Mammary epithelial cell (primary cell): ENCODE measurements at places on chromosomes 12 and 14.

DNA sequence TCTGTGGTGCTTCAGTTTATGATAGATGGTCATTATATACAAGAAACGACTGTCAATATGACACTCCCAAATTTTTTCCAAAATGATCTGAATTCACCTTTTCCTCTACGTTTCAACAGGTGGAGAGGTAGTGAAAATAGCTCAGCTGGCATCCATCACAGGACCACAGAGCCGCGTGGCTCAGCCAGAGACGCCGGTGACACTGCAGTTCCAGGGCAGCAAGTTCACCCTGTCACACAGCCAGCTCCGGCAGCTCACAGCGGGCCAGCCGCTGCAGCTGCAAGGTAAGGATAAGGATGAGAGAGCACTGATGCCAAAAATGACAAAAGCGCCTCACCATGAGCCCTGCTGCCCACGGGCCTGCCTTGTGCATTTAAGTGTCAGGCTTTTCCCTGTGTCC, 73.9 kb downstream of the EP400 start:
- DNase-seq = no peak

- no peak for DNase-seq
These were observed 23.6 kb upstream of the TCL1B start for GRCh38 chr14:95662376-95663186.

DNA sequence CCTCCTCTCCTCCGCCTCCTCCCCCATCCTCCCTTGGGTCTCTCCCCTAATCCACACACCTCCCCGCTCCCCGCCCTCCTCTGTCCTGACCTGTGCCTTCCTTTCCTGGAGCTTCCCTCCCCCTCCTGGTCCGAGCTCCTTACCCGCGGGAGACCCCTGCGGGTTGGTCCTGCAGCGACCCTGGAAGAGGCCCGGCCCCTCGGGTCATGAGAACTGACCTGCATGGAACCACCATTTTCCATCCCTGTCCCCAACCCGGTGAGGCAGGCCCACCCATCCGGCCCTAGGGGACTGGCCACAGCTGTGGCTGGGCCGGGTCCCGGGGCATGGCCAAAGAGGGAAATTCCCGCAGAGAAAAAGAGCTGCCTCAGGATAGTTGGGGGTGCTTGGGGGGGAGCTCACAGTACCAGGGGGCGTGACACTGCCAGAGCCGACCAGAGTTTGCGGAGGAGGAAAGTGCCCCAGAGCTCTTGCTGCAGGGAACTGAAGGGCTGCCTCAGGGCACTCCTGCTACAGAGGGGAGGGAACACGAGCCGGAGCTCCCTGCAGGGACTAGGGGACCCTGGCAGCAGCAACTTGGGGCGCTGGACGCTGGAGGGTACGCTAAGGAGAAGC, 613 bp downstream of the ARHGEF40 start:
- DNase-seq = no peak

- peak; percentile 12 for DNase-seq
These were observed 241.0 kb upstream of the NPAS3 start for GRCh38 chr14:32697704-32698103.

- DNase-seq = peak; percentile 97
These were observed 2.3 kb downstream of the DGKA start for GRCh38 chr12:55933169-55933798.

DNA sequence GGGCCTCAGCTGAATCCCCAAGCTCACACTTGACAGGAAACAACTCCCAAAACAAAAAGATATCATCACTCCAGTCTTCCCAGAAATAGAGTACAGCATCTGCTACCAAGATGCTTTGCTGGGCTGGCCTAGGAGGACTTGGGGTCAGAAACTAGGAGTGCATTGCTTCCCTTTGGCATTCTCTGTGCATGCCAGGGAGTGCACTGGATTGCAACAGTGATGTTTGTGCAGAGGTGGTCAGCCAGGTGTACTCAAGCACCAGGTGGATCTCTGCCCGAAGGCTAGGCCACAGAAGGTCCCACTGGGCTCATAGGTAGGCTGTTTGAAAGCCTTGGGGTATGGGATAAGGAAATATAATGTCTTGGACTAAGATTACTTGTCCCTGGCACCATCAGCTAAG, 51.1 kb downstream of the RAB35 start:
- DNase-seq = no peak

DNA sequence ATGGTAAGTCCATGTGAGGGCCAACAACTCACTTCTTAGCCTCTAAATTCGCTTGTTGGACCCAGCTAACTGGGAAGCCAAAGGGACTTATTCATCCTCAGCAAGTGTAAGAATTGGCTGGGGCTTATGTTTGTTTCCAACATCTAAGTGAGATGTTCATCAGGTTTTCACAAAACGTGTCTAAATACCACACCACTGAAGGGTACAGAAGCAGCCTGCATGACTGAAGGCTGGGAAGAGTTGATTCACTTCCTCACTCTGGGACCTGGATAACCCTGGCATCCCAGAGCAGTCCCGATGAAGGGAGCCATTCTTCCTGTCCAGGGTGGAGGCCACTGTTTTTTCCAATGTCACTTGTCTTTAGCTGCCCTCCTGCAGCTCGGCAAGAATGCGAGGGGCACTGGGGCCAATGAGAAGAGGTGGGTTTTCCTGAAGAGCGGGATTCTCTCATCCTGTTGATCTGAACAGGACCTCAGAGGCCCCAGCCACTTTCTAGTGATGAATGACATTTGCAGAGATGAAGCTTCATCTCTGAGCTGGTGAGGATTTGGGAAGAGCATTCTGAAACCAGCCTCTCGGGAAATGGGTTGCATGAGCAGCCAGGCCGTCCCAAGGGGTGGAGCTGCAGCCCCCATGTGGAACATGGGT, 12.2 kb upstream of the COL2A1 start:
- no peak for DNase-seq

DNA sequence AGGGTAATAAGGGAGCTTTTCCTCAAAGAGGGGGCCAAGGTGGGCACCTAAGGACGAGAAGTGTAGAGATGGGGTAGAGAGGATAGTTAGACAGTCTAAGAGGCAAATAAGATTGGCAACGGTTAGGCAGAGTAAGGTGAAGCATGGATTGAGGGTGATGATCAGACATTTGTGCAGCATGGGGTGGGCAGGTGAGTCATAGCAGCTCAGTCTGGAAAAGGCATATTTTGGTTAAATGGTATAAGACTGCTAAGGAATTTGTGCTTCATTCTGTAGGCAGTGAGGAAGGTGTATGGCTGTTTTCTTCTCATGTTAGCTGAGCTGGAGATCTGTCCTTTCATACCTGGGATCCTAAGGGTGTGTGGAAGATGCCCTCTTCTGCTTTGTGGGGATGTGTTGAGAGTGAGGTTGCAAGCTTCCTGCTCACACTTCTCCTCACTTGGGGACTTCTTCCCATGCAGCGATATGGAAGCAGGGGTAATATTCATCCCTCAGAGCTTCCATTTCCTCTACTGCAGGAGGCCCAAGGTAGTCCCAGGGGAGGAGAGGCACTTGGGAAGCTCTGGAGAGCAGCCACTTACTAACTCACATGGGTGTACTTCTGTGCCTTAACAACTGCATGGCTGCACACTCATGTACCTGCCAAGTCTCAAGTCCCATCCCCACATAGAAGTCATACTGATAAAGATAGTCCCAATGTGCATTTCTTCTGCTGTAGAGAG, 28.9 kb downstream of the GSG1 start:
- no peak for DNase-seq

- no peak for DNase-seq
These were observed 1.9 kb downstream of the APEX1 start for GRCh38 chr14:20456971-20457370.

DNA sequence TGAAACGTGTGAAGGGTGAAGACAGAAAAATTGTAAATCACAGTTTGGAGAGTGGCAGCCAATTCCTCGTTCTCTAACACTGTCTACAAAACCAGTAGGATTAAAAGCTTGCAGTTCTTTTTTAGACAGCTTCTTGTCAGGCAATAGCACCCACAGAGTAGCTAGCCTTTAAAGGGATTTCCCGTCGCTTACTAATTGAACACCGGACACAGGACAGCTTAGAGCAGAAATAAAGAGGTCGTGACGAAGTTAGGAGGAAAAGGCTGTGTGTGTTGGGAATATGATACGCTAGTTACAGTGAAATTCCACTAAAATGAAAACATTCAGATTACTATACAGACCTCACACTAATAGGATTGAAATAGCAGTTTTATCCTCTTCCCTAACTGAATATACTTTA, 149.1 kb upstream of the FLRT2 start:
- DNase-seq = no peak

DNA sequence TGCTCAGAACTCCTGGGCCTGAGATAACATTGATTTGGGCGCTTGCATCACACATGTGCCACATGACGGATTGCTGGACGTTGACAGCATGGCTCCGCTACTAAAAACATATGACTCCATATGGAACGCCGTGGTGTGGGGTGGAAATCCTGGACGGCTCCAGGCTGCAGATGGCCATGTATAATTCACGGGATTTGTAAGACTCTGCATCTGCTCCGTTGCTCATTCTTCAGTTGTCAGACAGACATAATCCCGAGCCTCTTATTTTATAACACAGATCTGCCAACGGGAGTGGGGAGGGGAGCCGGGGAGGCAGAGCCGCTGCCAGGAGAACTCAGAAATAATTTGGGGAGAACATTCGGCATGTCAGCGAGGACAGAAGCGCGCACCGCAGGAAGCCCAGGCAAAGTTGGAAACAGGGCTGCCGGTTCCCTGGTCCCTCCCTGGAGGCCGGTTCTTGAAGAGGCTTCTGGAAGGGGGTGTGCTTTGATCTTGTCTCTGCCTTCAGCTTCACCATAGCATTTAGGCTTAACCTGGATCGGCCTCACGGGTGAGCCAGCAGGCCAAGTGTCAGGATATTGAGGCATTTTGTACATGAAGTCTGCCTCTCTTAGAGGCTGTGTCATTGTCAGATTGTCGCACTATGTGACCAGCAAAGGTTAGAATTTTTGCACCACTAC, 45.8 kb upstream of the MYL2 start:
- no peak for DNase-seq

- DNase-seq = peak; percentile 56
These were observed 52.0 kb upstream of the RNU6-8 start for GRCh38 chr14:32254952-32255679.

DNA sequence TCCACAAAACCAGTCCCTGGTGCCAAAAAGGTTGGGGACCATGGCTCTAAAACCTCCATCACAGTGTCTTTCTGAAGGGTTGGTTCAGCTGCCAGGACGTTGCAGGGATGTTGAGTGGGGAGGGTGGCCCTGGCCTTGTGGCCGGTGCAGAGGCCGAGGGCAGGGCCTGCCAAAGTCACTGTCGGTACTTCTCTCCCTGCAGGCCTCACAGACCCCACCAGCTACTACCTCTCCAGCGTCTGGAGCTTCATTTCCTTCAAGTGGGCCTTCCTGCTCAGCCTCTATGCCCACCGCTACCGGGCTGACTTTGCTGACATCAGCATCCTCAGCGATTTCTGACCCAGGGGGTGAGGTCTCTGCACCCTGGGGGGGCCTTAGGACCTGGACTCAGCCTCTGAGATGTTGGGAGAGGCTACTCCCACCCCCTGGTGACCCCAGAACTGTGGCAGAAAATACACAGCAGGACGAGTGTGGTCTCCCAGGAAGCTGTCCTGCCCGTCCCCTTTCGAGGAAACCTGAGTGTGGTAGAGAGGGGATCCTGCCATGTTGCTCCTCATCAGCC, 7.0 kb downstream of the SLC48A1 start:
- no peak for DNase-seq

GRCh38 chr12:32918890-32919801, 22.6 kb upstream of the PKP2 start:
- peak; percentile 90 for DNase-seq

DNA sequence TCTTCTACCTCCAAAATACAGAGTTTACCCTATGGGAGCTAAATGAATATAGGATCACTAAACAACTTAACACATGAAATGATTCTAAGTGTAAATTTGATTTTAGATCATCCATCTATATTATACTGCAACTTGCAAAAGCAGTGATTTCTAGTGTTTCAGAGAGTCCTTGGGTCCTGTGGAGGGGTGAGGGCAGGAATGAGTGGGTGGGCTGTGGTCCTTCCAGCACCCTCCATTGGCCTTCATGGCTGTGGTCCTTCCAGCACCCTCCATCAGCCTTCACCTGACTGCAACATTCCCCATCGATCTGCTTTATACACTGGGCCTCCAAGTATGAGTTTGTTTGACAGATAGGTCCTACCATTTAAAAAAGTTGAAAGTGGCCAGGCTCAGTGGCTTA, 70.5 kb downstream of the TTC6 start:
- no peak for DNase-seq

GRCh38 chr12:67651132-67651695, 2.7 kb downstream of the DYRK2 start:
- DNase-seq = peak; percentile 23

GRCh38 chr14:68379510-68380328, 413.1 kb downstream of the ZFP36L1 start:
- no peak for DNase-seq

DNA sequence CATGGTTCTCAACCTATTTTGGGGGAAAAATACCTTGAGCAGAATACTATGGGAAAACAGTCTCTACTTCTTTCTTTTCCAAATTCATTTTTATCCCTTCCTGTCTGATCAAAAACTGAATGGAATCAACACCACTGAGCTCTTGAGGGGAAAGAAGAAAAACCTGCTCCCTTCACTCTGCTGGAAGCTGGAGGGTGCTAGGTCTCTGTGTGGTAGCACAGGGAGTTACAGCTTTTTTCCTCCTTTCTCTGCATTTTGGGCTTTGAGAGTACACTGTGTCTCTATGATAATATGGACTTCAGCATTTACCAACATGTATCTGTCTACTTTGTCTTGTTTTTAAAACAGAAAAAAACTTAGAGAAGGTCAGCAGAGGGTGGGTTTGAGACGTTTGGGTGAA, 417.2 kb upstream of the SYT1 start:
- DNase-seq = no peak

DNA sequence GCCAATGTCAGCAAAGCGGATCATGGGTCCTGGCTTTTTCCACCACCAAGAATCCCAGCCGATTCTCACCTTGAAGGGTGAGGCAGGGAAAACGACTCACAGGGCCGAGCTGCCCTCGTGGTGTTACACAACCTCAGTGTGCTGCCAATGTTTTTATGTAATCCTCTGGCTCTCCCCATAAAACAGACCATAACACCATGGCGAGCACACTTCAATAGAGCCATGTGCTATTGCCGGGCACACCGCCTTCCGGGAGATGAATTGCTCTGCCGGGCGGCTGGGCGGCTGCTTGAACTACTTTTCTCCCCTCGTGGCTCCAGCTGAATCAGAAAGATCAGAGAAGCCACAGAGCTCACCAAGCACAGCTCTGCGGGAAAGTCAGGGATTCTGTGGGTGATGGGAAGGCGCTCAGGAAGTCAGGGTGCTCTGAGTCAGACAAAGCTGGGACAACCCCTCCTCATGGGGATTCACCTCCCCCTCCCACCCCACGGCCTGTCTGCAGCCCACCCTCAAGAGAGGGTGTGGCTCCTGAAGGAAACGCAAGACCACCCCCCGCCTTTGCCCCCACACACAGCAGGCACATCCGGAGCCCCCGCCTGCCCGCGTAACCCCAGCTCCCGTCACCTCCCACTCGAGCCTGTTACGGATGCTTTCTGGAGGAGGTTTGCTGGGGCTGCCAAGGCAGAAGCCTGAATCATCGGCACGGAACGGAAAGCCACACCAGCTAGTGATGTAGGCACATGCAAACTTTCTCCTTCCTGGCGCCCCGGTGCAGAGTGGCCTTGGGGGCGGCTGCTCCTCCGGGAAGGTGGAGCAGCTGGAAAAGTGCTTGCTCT, 1.8 kb downstream of the GALNT9 start:
- DNase-seq = peak; percentile 69
